ENCODE measurements at places on chromosomes 5 and 9.

- no peak for DNase-seq
Observed at GRCh38 chr5:1817261-1818043, 16.2 kb downstream of the NDUFS6 start.

- no peak for DNase-seq
Observed at GRCh38 chr9:35661756-35662350, 3.1 kb downstream of the ARHGEF39 start.

GRCh38 chr9:133740911-133741310 lies 2.8 kb upstream of the SARDH start:
- DNase-seq, result no peak

GRCh38 chr9:83119873-83120272 lies 56.9 kb upstream of the RASEF start:
- no peak for DNase-seq

DNA sequence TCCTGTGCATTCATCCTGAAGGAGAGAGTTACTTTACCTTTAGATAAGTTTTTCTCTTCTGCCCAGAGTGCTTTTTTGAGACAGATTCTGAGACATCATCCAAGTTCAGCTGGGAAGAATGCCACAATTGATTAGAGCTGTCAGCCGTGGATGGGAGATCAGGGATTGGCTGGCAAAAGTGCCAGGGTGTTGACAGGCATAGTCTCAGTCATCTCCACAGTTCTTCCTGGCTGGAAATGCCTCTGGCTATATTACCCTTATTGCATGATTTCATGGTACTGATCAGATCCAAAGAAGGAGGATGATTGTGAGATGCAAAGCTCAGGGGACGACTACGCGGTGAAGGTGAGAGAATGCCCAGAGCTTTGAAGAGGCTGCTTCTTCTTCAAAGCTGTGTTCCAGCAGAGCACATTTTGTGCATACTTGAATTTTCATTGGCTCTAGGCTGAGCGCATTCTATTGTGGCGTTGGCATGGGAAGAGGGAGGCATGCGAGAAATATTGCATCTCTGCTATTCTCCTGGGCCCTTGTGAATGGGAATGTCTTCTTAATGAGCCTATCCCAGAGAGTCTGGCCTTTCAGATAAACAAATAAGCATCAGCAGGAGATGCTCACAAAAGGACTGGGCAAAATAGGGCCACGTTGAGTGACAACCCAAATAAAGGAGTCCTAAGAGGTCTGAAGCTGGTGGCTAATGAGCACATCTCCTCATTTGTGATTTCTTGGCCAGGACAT lies 82.1 kb downstream of the GRIA1 start:
- DNase-seq, result no peak

- no peak for DNase-seq
Observed at GRCh38 chr5:130868186-130868840, 296.7 kb downstream of the HINT1 start.

GRCh38 chr9:89225991-89226471 lies 47.4 kb upstream of the SHC3 start:
- DNase-seq, result no peak

GRCh38 chr9:82334286-82334685 lies 345.7 kb downstream of the SPATA31D1 start:
- DNase-seq, result no peak

DNA sequence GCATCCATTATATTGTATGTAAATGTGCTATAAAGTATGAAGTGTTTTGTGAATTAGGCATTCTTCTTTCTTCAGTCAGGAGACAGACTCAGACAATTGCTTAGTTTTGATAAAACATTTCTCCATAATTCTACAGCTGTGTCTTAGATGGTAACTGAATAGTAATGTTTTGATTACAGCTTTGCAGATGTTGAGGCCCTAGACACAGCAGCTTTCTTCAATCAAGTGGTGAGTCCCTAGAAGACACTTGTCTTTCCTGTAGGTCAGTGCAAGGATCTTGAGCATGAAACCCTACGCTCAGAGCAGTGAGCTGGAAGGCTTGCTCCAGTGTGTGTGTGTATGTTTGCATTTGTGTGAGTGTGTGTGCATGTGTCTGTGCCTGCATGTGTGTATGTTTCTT lies 46.8 kb upstream of the CD180 start:
- no peak for DNase-seq

DNA sequence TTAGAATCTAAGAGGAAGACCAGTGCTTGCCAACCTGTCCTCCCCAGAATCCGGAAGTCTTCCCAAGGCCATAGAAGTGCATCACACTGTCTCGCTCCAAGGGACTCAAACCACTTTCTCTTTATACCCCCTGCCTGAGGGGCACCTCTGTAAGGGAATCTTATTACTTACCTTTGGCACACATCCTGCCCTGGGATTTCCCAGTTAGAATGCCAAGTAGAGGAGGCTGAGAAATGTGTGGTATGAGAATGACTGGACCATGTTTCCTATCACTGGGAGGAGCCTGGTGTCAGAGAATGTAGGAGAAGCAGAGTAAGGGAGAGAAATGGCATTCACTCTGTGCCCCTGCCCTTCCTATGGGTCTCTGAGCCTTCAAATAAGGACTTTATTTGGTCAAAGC lies 85.8 kb downstream of the AOPEP start:
- DNase-seq, result no peak
